ENCODE measurements at places on chromosomes 16 and 17.

DNA sequence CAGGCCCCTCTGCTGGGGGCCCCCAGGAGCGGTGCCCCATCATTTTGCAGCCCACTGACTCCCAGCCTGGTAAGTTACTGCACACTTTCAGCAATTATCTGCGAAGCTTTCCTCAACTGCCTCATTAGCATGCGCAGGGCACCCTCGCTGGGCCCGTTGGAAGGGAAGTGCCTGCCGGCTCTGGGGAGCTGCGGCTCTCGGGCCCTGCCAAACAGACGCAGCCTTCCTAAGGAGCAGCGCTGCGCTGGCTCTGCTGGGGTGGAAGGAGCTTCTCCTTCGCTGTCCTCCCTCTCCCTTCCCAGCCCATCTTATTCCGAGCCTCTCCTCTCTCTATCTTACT lies 71.0 kb downstream of the RBBP6 start:
- no peak for DNase-seq

GRCh38 chr17:12591021-12591735 lies 74.5 kb upstream of the MYOCD start:
- DNase-seq: no peak

- no peak for DNase-seq
Measured at GRCh38 chr16:20181416-20181815, 107.7 kb upstream of the GPR139 start.

- no peak for DNase-seq
Measured at GRCh38 chr17:37483311-37484039, 6.2 kb upstream of the DUSP14 start.

DNA sequence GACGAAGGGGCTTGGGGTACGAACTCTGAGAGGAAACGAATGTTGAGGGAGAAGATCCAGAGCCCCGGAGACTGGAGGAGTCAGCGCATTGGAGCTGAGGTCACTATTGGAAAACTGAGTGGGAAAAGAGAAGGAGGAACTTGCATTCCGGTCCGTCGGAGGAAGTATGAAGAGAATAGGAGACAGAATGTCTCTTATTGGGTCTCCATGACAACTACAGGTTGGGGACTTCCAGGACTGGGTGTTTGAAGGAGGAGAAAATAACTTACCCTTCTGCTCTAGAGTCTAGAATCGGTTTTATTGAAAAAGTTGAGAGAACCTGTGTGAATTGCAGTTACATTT lies 537 bp downstream of the GOSR1 start:
- DNase-seq: no peak

DNA sequence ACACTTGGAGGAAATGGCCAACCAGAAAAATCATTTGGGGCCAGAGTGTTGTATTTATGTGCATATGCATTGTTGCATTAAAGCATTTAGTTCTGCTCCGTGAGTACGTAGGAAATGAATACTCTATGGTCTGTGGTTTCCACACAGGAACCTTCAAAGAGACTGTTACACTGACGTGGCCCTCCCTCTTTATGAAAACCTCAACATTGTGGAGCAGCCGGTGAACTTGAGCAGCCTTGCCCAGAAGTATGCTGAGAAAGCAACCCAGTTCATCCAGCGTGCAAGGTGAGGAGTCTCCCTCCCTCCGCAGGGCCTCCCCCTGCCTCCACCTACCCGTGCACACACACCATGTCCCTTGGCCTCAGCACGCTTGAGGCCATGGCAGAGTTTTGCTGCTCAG lies 65.2 kb downstream of the ARSG start:
- DNase-seq: no peak

GRCh38 chr17:42924891-42925290 lies 24.3 kb downstream of the G6PC1 start:
- DNase-seq: no peak

GRCh38 chr16:15723808-15724207 lies 73.8 kb downstream of the NDE1 start:
- no peak for DNase-seq

- no peak for DNase-seq
Measured at GRCh38 chr17:57210224-57210553, 46.1 kb upstream of the MSI2 start.

DNA sequence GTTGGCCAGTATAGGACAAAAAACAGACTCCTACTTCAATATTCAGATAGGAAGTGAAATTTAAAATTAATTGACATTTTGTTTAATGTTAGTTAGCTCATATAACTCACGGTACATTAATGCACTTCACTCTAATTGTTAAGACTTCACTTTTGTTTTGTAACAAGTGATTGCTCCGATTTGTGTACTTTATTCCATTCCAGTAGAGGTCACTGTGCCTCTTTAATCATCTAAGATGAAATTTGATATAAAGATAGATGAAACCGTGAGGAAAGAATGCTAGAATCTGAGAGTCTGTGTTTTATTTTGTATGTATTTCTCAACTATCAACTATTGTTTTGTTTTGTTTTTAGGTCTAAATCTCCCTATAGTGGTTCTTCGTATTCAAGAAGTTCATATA lies 29.0 kb downstream of the RBBP6 start:
- no peak for DNase-seq

DNA sequence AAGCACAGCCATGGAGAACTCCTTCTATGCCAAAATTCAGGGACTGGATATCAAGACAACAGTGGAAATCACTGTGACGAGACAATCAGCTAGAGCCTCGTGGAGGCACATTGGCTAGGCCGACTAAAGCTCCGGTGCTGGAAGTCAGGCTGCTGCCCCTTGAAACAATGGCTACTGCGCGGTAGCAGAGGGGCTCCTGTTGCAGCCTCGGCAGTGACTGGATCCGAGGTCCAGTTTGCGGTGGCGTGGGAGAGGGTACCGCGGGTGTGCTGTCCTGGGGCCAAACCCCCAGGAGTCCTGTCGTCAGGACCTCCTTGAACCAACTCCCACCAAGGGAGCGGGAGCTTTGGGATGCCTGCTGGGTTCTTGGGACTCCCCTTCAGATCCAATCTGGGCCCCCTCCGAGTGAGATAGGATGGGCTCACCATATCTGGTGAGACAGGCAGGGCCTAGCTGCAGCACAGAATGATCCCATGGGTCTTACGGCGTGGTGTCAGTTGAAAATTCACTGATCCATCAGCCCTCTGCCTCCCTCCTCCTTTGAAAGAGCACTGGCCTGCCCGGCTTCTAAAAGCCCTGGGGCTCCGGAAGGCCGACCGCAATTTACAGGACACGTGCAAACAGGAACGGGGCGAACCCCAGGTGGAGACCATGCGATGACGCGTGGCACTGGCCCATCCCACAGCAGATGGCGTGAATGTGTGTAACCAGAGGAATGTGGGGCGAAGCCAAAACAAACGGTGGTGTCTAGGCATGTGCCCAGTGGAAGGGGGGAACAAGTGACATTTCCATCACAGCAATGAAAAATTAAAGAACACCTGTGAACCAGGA lies 15.8 kb upstream of the KCNJ18 start:
- no peak for DNase-seq

DNA sequence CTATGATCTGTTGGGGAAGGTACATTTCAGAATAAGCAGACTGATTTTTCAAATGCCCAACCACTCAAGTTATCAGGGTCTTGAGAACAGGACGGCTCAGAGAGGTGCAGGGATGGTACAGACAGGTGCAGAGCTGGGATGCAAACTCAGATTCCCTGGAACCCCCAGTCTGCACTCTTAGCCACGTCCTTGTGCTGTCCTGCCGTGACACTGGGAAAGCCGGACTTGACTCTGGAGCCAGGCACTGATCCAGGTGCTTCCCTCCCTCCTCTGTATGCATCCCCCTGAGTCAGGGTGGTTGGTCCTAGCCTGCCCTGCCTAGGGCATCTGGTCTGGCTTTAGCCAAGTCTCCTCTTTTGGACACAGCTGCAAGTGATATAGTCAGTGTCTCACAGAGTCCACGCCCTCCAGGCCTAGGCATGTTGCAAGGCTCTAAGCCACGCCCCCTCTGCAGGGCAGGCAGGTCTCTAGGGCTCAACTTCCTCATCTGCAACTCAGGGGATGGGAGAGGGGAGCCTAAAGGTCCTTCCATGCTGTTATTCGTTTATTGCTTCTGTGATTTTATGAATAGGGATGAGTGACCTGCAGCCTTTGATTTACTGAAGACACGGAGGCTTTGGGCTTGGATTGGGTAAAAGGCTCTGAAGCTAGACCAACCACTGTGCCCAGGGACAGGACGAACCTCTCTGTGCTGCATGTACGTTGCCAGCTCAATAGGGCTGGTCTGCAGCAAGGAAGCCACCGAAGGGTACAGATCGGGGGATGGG lies 97.3 kb downstream of the SDK2 start:
- DNase-seq: no peak

DNA sequence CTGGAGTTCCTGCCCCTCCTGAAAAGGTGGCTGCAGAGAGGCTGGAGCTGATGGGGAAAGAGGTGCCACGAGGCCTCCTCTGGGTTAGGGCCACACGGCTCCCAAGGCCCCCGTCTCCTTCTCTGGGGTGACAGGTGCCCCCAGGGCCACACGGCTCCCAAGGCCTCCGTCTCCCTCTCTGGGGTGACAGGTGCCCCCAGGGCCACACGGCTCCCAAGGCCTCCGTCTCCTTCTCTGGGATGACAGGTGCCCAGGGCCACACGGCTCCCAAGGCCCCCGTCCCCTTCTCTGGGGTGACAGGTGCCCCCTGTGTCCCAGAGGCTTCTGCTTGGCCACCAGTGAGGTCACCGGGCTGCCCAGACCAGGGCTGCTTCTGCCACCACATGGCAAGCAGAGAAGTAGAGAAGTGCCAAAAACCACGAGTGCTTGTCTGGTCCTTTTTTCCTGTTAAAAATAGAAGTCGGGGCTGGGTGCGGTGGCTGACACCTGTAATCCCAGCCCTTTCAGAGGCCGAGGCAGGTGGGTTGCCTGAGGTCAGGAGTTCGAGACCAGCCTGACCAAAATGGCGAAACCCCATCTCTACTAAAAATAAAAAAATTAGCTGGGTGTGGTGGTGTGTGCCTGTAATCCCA lies 4.1 kb downstream of the CAPN15 start:
- no peak for DNase-seq

DNA sequence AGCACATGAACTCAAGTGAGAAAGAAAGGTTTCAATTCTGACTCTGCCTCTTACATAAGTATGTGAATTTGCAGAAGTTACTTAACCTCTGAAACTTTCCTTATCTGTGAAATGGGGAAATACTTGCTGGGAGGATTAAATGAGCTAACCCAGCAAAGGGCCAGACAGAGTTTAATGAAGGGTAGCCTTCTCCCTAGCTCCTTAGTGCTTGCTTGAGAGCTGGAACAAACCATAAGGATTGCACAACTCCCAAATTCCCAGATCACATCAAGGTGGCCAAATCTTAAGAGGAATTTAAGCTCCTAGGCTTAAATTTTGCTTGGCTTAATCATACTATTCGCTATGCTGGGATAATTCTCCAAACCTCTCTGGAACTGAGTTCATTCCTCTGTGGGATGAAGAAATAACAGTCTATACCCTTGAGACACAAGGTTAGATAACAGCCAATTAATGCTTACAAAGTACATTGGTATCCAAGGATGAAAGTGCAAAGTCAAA lies 11.8 kb upstream of the WSB1 start:
- DNase-seq: no peak

GRCh38 chr16:61471737-61472136 lies 564.5 kb downstream of the CDH8 start:
- DNase-seq: no peak

- no peak for DNase-seq
Measured at GRCh38 chr17:39000021-39000601, 32.9 kb upstream of the FBXO47 start.
